Right hindlimb (tissue), 1 donor: ENCODE measurements at places on chromosomes 1 and 21.
A peak's percentile ranks its signal among the peaks of the same experiment; 100 is the strongest.

DNA sequence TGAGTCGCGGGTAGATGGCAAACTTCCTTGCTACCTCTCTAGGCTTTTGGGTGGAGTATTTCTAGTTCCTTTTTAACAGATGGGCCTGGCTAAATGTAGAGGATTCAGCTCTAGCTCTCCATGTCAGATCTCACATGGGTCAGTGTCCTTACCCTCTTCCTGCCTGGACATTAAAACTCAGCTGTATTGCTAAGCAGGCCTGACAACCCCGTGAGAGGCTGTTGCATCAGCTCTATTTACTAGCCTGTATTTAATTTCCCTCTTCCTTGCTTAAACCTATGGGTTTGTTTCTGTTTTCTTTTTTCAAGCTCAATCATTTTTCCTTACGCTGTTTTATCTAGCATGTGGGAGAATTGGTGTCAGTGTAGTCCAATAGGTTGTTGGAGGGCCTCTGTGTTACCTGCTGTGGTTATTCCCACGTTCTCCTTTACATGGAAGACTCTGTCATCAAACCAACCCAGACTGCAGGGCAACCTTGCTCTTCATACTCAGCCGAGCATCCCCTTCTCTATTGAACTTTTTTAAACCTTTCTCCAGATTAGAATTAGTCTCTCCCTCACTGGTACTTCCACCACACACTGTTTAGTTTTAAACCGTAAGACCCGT is 79.5 kb upstream of the BACH1 start:
- no peak for DNase-seq

GRCh38 chr1:101060992-101061391 is 35.4 kb upstream of the DPH5 start:
- DNase-seq, result no peak

DNA sequence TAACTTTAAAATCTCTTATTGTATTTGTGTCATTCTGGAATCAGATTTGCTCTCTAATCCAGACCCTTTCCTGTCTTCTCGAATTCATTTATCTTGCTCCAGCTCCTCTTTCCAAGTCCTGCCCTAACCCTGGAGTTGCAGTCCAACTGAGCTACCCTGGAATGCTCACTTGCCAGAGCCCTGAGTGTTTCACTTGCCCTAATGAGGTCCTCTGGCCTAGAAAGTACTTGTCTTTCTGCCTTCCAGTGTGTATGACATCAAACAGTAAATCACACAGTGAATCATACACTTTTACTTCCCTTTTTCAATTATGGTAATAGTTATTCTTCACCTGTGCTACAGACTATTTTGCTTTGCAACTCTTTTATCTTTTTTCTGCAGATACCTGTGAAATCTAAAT is 96.9 kb downstream of the NEK7 start:
- DNase-seq, result no peak

DNA sequence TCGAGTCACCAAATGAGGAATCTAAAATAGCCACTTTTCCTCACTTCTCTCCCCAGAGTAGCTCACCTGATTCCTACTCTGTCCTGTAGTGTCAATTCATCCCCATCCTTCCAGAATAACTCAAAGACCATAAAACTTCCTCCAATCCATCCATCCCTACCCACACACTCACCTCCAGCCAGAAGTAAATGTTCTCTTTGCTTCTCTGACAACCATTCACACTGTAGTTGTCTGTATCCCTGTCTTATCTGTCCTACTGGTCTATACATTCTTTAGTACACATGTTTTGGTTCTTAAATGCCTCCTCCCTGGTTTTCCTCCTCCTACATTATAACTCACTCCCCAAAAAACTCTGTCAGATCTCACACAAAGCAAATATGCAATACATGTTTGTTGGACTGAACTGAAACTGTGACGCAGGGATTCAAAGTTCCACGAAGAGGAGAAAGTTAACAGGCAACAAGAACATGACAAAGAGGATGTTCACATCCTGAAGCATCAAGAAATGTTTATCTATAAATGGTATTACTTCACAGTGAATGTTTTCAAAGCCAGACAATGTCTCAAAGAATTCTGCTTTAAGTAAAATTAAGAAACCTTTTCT is 11.0 kb downstream of the TP53BP2 start:
- no peak for DNase-seq

- DNase-seq, result no peak
These were observed 53.8 kb upstream of the ZSWIM5 start for GRCh38 chr1:45260244-45260643.

GRCh38 chr1:12811409-12811784 is 19.8 kb downstream of the PRAMEF11 start:
- no peak for DNase-seq

- DNase-seq, result no peak
These were observed 41.8 kb downstream of the FOXD2 start for GRCh38 chr1:47479664-47480063.

DNA sequence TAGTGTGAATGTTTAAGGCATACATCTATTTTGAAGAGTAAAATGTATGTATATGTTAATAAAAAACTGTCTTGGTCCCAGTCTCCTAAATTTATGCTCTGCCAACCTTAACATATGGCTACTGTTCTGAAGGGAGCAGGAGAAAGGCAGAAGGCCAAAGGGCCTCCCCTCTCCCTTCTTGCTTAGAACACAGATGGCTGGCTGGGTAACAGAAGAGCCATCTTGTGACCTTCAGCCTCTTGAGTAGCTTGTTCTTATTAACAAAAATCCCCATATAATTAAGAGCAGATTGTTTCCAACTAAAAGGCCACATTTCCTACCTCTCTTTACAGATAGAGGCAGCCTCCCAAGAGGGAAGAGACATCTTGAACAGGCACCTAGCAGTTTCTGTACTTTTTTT is 36.1 kb downstream of the EPB41 start:
- no peak for DNase-seq

GRCh38 chr1:153795330-153795837 is 20.2 kb downstream of the SLC27A3 start:
- DNase-seq, result no peak

DNA sequence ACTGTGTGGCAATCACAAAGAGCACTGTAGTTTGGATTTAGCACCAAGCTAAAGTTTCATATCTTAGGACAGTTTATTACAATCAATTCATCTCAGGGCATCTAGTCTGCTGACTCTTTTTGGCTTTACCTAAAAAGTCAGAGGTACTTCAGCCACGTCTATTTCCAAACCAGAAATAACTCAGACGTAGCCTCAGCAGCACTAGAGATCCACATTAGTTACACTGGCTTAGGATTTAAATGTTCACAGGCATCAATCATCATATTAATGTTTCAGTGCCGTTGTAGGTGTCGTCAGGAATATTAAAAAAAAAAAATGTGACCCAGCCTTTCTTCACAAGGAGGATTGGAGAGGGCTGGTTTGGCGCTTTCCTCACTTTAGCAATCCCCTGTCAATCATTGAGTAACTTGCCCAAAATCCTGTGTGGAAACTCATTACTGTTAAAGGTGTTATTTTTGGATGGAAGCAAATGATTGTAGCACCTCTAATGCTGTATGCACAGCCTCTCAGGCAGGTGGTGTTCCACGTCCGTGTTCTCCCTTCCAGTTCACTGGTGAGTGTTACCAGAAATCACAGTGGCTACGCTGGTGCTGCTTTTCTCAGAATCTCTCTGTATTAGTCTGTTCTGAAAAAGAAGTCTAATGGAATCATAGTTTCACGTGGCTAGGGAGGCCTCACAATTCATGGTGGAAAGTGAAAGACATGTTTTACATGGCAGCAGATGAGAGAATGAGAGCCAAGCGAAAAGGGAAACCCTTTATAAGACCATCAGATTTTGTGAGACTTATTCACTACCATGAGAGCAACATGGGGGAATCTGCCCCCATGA is 45.4 kb downstream of the NEK7 start:
- no peak for DNase-seq

DNA sequence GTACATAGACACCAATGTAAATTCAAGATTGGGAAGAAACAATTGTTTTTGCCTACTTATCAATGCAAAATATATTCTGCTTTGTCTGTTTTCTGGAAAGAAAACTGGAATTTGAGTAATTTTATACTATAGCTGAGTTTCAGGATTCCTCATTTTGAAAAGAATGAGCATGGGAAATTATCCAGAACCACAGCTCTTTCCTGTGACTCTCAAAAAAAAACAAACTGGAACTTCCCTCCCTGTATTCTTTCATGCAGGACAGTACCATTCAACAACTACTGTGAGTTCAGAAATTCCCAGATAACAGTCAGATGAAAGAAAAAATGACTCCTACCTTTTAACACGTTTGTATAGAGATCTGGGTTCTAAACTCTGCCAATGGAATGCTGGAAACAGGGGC is 372.4 kb downstream of the TGFB2 start:
- no peak for DNase-seq

- no peak for DNase-seq
These were observed 16.9 kb downstream of the MACO1 start for GRCh38 chr1:25447547-25447946.

DNA sequence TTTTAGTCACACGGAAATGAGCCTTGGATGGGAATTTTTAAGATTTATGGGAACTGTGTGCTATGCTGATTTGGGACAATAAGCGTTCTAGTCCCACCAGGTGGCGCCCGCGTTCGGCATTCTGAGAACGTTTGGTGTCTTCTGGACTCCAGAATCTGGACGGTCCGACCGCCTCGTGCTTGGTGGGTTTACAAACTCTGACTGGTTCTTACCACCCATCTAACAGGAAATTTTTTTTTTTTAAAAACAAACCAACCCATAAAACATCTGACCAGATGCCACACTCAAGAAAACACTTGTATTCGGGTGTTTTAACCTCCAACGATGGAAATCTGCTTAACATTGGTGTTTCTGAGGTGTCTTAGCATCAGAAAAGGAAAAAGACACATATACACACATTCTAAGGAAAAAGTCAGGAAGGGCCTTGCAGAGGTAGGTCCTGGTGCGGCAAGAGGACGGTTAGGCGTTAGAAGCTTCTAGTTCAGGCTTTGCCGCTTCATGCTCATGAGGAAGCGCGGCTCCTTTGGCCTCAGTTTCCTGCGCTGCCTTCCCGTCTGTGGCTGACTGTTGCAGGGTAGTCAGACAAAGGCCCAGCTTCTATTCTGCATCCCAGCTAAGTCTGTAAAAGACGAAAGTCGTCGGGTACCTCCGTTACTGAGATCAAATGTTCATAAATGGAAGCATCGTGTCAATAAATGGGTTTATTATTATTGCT is 814 bp upstream of the DYRK3 start:
- DNase-seq, result peak; percentile 91

- DNase-seq, result no peak
These were observed 132.2 kb downstream of the CLIC6 start for GRCh38 chr21:34800797-34801518.

GRCh38 chr1:39380036-39380435 is 111.4 kb upstream of the BMP8A start:
- DNase-seq, result no peak

DNA sequence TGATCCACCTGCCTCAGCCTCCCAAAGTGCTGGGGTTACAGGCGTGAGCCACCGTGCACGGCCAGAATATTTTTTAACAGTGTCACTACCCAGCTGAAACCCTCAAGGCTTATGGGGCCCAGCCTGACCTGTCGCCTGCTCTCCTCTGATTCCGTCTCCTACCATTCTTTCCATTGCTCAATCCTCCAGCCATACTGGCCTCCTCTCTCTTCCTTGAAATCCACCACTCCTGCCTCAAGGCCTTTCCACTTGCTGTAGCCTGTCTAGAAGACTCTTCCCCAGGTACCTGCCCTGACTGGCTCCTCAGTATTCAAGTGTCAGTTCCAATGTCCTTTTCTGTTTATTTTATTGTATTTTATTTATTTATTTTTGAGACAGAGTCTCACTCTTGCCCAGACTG is 53.9 kb downstream of the YARS1 start:
- no peak for DNase-seq

DNA sequence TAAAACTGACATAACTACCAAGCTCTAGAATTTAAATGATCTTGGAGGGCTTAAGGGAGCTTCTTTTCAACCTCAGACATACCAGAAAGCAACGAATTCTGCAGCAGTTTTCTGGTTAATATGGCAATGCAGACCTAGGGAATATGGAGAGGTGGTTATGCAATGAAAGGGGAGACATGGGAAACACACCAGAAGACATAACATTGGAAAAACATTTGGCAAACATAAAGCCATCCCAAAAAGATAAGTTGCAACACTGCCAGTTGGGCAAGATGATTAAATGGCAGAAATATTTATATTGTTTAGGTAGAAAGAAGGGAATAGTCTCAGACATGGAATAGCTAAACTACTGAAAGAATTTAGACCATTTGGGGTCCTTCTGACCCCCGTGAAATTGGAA is 104.5 kb downstream of the KCNJ6 start:
- DNase-seq, result no peak

DNA sequence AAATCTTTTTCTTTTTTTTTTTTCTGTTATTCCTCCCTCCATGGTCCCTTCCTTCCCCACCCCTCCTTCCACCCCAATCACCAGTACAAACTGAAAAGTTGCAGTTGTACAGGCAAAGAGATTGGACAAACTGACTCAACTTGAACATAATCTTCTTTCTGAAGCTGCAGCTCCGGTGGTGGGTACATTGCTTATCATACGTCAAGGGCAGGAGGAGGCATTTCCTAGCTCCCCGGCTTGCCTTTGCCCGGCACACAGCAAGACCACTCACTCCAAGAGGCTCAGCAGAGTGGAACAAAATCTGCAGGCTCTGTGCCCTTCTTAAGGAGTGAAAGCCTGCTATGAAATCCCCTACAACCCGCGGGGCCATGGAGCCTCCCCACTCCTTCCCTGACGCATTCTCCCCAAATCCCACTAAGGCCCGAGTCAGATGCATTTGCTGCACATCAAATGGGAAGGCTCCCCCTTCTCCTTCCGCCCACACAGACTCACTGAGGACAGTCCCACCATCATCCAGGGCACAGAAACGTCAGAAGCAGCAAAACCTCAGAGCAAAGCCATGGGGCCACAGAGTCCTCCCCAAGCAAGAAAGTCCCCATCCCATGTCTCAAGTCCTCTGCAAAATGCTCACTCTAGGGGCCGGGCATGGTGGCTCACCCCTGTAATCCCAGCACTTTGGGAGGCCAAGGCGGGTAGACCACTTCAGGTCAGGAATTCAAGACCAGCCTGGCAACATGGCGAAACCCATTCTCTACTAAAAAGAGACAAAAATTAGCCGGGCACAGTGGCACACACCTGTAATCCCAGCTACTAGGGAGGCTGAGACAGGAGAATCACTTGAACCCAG is 45.9 kb downstream of the SYF2 start:
- no peak for DNase-seq

DNA sequence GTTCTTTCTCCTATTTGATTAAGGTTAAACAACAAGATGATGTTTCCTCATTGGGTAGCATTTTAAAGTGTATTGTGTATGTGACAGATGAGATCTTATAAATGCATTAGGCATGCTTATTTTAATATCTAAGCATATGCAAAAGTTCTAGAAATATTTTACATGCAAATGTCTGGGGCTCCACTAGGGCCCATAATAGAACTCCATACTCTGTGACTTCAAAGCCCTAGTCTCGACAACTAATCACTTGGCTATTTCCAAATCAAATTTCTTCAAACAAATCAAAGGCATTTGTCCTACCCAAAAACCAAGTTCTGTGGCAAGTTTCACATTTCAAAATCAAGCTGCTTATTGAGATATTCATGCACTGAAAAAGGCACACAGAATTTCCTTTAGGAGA is 385.6 kb upstream of the ST6GALNAC5 start:
- DNase-seq, result no peak
